ENCODE measurements at places on chromosomes 2 and 18.

DNA sequence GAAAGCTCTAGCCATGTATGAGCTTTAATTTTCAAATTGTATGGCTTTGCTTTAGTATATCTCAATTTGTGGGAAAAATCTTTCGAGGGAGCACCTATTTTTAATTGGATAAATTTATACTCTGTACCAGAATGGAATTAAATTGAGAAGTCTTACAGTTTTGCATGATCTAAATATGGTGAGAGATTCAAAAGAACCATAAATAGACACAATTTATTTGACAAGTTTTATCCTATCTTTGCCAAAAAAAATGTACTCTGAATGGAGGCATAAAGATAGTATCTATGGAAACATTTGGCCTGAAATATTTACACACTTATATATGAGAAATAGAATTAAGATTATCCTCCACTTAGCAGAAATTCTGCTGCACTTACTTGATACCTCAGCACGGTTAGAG, 238.4 kb downstream of the NDUFA10 start:
- DNase-seq = no peak

- DNase-seq = no peak
These were observed 31.2 kb downstream of the SALL3 start for GRCh38 chr18:79010802-79011201.

DNA sequence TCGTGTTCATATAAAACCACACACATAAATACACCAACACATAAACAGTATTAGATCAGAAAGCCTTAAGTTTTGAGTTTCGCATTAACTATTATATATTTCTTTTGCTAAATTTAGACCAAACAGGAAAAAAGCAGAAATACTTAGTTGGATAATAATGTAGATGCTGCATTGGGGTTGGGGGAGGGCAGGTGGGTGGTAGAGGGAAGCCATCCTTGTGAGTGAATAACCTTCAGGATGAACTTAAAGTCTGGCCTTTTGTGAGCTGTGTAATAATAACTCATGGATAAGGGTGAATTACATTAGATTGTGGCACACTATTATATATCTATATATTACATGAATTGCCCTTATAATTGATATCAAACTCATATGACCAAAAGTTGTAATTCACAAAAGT, 174.7 kb downstream of the WDR7 start:
- DNase-seq = no peak

- DNase-seq = no peak
These were observed 2.9 kb downstream of the CHRND start for GRCh38 chr2:232528746-232529460.

GRCh38 chr2:237223201-237223861, 137.6 kb downstream of the COPS8 start:
- no peak for DNase-seq

DNA sequence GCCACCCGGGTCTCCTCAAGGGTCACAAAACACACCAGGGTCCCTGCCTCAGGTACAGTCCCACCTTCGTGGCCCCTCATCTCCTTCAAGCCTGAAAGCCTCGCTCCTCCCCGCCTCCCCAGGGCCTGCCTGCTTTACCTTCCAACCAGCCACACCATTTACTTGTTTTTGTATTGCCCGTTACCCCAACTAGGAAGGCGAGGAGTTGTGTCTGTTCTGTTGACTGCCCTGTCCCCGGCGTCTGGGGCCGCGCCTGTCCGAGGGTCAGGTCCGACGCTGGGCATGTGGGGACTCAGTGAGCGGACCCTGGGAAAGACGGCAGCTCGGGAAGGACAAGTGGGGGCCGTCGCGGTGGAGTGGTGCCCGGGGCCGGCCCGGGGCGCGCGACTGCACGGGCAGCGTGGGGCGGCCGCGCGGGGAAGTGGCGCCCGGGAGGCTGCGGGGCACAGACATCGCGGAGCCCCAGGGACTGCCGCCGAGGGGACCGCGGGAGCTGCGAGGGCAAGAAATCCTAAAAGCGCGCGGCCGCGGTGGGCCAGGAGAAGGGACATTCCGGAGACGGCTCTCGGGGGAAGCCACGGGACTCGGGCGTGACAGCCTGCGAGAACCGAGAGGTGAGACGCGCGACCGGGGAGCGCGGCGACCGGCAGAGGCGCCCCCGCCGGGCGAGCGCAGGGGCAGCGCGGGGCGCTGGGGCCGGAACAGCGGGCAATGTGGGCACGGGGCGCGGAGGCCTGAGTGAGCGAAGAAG, 797 bp upstream of the GRHL1 start:
- peak; percentile 43 for DNase-seq

- no peak for DNase-seq
These were observed 120.3 kb downstream of the ACOXL start for GRCh38 chr2:110852541-110853263.

DNA sequence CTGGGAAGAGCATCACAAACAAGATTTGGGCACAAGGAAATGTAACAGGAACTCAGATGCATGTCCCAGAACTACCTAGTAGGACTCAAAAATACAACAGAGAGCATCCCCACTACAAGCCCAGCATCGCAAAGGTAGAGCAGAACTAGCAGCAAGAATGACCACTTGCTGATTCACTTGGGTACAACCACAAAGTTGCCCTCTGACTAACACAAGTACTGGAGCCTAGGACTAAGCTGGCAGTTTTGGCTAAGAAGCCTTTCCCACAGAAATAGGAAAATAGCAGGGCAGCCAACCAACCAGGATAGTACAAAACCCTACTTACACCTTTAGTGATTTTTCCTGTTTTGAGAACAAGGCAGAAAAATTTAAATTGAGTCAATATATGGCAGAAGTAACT, 193.8 kb downstream of the PAX3 start:
- no peak for DNase-seq

DNA sequence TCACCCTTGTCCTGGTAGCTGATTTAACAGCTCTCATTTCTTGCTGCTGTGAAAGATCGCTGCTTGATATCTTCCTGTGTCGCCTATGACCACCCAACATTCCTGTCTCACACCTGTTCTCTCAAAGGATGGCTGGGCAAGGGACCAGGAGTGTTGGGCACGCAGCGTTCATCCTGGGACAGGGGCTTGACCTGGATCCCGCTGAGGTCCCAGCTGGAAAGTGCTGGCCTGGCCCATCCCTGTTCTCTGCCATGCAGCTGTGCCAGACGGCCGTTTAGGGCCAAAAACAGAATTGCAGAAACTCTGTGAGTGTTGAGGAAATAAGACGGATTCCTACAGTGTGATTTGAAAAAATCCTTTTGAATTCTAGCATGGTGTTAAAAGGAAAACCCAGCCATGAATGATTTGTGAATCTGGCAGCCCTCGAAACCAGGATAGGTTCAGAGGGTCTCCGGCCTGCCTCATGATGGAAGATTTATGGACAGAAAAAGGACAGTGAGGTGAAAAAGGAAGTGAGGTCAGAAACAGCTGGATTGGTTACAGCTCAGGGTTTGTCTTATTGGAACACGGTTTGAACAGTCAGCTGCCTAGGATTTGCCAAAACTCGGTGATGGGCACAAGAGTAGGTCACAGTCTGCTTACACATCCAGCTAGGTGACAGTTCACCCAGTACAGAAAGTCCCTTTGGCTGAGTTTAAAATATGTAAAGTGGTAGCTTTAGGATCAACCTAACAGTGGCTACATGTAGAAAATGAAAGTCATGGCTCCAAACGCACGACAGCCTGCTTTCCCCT, 164.8 kb downstream of the DCDC2C start:
- DNase-seq = no peak

DNA sequence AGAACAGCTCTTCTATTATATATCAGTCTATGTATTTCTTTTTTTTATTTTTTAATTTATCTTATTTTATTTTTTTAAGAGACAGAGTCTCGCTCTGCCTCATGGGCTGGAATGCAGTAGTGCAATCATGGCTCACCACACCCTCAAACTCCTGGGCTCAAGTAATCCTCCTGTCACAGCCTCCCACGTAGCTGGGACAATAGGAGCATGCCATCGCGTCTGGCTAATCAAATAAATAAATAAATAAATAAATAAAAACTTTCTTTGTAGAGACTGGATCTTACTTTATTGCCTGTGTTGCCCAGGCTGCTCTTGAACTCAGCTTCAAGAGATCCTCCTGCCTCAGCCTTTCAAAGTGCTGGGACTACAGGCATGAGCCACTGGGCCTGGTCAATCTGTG, 117.0 kb downstream of the RBMS1 start:
- no peak for DNase-seq
